ENCODE measurements at places on chromosomes 5 and 9.

- DNase-seq = no peak
Observed at GRCh38 chr5:38453506-38453905, 102.9 kb downstream of the LIFR start.

GRCh38 chr5:94039101-94039500, 297.7 kb upstream of the POU5F2 start:
- DNase-seq = no peak

DNA sequence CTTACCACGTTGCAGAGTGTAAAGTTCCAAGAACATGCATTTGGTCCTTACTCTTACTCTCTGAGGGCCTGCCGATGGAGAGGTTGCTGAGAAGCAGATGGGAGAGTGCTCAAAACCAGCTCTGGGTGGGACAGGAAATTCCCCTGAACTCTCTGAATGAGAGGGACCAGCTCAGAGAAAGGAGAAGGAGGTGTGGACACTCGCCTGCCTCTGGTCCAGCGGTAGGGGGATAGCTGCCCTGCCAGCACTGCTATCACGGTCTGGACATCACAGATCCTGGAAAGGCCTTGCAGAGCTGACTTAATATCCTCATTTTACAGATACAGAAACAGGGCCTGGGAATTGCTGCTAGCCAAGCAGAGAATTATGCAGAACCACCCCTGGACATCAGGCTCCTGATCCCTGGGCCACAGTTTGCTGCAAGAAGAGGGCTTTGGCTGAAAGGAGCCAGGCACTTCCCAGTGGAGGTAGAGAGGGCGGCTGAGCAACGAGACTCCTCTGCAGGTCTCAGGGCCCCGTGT, 4.9 kb downstream of the TRAF1 start:
- DNase-seq = no peak

DNA sequence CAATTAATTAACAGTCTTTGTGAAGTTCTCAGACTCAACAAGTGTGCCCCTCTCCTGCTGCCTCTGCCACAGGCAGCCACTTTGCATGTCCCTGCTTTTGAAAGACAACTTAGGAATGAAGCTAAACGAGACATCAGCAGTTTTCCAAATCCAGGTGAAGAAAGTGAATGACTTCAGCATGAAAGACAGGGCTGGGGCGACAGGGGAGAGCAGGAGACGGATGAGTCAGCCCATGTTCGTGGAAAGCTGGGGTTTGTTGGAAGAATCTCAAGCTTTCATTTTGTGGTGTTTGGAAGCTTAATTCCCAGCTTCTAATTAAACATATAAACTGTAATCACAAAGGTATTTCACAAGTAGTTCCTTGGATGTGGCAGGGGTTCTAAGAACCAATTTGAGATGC, 207.8 kb upstream of the MAP3K1 start:
- no peak for DNase-seq

DNA sequence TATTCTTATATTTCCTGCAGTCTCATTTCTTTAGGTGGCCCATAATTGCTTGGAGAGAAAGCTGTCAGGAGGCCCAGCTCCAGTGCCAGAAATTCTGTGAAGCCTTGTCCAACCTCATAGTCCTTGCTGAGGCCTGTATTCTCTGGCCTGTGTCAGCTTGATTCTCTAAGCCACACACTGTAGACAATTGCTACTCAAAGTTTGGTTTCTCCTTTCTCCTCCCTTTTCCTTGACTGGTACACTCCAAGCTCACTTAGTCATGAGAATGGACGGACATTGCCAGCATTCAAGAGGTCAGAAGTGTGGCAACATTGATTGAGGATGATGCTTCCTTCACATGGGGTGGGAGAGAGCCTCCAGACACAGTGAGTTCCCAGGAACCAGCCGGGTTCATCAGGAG, 71.3 kb upstream of the CXCL14 start:
- no peak for DNase-seq

- DNase-seq = no peak
Observed at GRCh38 chr5:143601357-143601756, 197.9 kb upstream of the NR3C1 start.

GRCh38 chr5:157108976-157109375, at the start of gene HAVCR2:
HAVCR2 (minus strand) TSS chr5:157109044; CDS start chr5:157108983, 61 bp downstream.
- no peak for DNase-seq

- DNase-seq = peak; percentile 67
Observed at GRCh38 chr9:116546711-116547581, 140.2 kb upstream of the TRIM32 start.

DNA sequence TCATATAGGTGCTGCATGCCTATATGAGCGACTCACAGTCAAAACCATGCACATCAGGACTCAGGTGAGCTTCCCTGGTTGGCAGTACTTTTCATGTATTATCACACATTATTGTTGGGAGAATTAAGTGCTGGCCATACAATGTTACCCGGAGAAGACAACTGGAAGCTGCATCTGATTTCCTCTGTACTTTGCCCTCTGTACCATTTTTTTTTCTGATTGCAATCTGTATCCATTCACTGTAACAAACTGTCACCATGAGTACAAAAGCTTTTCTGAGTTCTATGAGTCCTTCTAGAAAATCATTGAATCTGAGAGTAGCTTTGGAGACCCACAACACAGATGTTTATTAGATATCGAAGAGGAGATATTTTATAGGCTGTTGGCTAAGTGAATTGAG, 651.0 kb downstream of the NR2F1-AS1 start:
- no peak for DNase-seq

GRCh38 chr5:143182901-143183820, 220.3 kb downstream of the NR3C1 start:
- DNase-seq = peak; percentile 66

- DNase-seq = no peak
Observed at GRCh38 chr5:152644029-152644728, 239.1 kb upstream of the NMUR2 start.

DNA sequence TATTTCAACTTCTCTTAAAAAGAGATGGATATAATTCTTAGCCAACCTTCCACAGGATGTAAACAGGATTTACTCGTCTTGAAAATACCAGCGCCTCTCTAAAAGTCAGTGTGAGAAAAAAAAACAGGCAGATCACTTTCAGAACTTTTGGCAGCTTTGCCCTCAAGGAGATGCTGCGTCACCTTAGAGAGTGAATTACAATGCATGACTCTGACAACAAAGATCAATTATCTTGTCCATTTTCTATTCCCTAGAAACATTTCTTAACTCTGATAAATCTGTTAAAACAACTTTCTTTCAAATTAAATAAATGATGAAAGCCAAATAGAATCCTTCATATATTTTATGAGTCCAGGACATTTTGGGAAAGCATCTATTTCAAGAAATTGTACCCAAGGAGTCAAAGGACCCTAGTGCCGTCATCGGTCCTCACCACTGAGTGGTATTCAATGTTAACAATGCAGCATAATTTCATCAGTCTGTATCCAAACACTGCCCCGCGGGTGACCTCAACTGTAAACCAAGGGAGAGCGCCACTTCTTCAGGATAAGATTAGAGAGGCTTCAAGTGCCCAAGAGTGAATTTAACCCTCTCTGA, 536.0 kb downstream of the PDE4D start:
- no peak for DNase-seq

DNA sequence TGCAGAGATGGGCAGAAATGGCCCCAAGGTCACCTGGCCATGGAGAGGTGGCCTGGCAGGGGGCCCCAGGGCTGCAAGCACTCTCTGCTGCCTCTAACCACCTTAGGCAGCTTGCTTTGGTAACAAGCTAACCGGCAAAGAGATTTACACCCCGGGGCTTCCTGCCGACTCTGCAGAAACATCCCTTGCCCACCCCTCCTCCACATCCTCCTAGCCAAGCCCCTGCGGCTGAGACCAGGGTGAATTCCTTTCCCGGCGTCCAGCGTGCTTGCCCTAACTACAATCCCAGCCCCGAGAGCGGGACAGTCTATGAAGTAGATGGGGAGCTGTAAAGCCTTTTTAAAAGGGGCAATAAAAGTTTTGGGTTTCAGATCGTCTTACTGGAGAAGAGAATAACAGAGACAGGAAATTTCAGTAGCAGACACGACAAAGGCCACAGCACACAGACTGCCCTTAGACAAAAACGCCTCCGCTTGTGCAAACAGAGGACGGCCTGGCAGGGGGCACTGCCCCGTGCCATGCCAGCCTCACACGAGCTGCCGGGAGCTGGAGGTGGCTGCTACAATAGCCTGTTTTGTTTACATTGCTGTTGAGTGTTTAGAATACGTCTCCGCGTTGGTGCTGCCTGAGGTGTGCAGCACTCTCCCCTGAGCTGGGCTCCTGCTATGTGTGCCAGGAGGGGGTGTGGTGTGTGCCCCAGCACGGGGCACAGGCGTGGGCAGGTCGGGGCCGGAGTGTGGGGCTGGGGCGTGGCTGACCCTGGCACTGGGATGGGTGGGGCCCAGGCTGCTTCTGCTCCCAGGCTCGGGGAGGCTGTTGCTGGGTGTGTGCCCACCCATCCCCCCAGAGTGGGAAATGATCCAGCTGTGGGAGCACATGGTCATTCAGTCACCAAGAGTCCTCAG, 15.3 kb downstream of the MYMK start:
- DNase-seq = no peak

- peak; percentile 82 for DNase-seq
Observed at GRCh38 chr9:112348257-112349007, 15.0 kb upstream of the PTBP3 start.

DNA sequence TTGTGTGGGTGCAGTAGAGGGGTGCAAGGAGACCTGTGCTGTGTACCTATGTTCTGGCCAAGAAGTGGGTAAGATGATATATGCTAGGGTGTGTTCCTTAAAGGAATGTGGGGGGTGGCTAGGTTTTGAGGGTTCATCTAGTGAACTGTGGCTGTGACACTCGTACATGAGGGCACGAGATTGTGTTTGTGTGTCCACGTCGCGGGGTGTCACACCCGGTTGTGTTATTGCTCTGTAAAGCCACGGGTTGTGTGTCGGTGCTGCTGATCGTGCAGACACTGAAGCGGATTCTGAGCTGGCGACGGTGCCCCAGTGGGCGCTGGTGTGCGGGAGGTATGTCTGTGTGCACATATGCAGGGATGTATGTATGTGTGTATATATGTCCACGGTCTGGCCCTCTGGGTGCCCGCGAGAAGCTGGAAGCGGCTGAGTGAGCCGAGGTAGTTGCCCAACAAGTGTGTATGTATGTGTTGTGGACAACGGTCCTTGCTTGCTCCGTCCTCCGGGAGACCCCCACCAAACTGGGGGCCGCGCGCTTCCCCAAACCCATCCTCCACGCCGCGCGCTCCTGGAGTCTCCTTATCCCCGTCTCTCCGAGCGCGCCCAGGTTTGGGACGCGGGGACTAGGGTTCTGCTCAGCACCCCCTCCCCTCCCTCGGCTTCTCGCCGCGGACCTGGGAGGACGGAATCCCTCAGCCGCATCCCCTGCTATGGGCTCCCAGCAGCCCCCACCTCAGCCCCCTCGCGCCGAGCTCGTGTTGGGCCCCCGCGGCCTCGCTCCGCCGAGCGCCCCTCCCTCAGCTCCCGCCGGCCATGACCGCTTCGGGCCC, 639 bp downstream of the PCDH1 start:
- no peak for DNase-seq

GRCh38 chr9:91040371-91041215, 239.0 kb downstream of the SYK start:
- no peak for DNase-seq

DNA sequence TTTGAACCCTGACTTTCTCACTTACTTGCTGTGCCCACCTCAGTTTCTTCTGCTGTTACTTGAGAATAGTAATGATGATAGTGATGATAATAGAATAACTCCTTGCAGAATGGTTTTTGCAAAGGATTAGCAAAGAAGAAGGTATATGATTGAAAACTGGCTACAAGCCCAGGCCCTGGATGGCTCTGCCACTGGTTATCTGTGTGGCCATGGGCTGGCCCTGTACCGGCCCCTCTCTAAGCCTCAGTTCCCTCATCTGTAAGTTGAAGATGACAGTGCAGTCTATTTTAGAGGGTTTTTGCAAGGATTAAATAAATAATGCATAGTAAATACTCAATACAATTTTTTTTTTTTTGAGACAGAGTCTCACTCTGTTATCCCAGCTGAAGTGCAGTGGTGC, 6.2 kb downstream of the TTLL11 start:
- DNase-seq = no peak

Data from fibroblast of mammary gland (primary cell).